ENCODE measurements at places on chromosomes 7 and 10. TPM values are rescaled to one million over a fixed set of nuclear protein-coding genes. Genes with fewer than 3 reads are reported as not detected.

DEPP1 gene
- total RNA-seq = 254 TPM

MKX gene
- 6.6 TPM for total RNA-seq

APBB1IP gene
- 18.5 TPM for total RNA-seq

CRPPA gene
- 2.4 TPM for total RNA-seq

TFEC gene
- 12.4 TPM for total RNA-seq

ANXA8L1 gene
- not detected for total RNA-seq

HOXA6 gene
- 6.3 TPM for total RNA-seq

CALHM3 gene
- not detected for total RNA-seq

SAP25 gene
- total RNA-seq = 7.5 TPM

TUBAL3 gene
- total RNA-seq = not detected

GHRHR gene
- total RNA-seq = 1.4 TPM

OR2A5 gene
- total RNA-seq = not detected

ENO4 gene
- total RNA-seq = not detected

HECTD2 gene
- total RNA-seq = 25.5 TPM

AKR1D1 gene
- not detected for total RNA-seq

PROSER2 gene
- total RNA-seq = 8.0 TPM

MYOF gene
- total RNA-seq = 242 TPM

SUN3 gene
- not detected for total RNA-seq

NFKB2 gene
- 48.4 TPM for total RNA-seq

FAM131B gene
- 3.8 TPM for total RNA-seq

ABCB1 gene
- total RNA-seq = 2.3 TPM

SYT15 gene
- 8.8 TPM for total RNA-seq

GSAP gene
- 24.1 TPM for total RNA-seq

KIAA1217 gene
- 15.9 TPM for total RNA-seq

C7orf25 gene
- total RNA-seq = 3.2 TPM

ANKRD7 gene
- 0.65 TPM for total RNA-seq

BMPER gene
- 14.0 TPM for total RNA-seq

UTF1 gene
- not detected for total RNA-seq

SFTPA1 gene
- not detected for total RNA-seq

OR9A2 gene
- 0.48 TPM for total RNA-seq

AKR1C8 gene
- total RNA-seq = 0.30 TPM

YKT6 gene
- total RNA-seq = 73.1 TPM

OR2A1 gene
- 0.16 TPM for total RNA-seq

Data from aorta (tissue), 5 donors.